ENCODE measurements at places on chromosomes 2 and 18.

DNA sequence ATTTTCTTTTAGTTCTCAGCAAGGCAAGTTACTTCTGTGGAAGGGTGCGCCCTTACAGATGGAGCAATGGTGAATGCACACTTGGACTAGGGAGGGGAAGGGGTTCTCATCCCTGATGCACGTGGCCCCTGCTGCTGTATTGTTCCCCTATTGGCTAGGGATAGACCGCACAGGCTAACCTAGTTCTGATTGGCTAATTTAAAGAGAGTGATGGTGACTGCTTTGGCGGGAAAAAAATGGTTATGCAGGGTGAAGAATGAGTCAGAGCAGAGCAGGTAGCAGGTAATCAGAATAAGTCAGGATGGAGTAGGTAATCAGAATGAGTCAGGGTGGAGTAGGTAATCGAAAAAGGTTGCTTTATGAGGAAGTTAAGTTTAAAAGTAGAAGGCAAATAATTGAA lies 171.5 kb downstream of the MTCL1 start:
- no peak for DNase-seq

DNA sequence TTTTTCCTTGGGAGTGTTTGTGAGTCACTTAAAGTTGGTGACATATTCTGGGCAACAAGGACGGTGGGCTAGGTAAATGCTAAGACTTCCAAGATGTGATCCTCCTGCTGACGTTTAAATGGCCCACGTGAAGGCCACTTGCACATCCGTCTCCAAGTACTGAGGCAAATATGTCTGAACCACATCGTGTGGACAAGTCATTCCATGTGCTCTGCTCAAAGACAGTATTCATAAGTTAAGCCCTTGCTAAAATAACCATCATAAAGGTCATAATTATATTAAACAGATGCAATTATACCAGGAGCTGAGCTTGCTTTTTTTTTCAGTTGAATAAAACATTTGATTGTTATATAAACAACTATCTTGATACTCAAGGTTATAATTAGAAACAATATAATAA lies 44.8 kb downstream of the SPP2 start:
- no peak for DNase-seq

GRCh38 chr2:190679813-190680591 lies 31.1 kb downstream of the NAB1 start:
- peak; percentile 40 for DNase-seq

- DNase-seq: no peak
These were observed 91.9 kb upstream of the FOSL2 start for GRCh38 chr2:28300485-28301341.

DNA sequence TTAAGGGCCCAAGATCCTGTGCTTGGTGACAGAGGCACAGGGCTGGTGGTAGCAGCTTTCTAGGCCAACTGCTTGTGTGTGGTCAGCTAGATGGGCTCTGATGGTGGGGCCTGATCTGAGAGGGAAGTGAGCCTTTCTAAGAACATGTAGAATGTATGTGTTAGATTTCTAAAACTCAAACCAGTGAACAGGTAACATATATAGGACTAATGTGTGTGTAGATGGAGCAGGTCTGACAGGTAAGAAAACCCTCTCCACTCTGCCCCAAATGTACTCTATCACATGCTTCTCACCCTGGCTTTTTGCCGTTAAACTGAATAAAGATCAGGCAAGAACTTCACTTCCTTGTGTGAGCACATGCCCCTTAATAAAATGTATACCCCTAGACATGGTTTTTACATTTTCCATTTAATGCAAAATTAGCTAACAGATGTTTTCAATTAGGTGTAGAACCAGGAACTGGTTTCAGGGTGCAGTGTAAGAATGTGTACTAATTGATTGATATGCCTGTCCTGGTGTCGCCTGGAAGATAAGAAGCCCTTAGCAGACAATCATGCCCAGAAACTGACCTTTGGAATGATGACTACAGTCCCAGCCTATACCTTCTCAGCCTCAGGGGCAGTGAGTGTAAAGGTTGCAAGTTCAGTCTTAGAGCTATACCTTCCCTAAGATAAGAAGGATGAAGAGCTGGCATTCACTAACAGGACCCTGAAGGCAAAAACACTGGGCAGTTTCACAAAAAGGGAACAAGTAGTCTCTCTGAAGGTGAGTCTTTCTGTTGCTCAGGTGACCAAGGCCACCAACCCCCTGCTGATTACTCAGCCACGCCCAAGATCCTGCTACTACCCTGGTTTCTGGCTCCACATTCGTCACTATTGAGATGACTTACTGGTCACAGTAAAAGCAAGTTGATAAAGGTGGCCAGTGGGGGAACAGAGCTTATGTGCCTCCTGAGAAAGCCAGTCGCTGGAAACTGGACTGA lies 71.2 kb downstream of the SPATS2L start:
- DNase-seq: no peak

DNA sequence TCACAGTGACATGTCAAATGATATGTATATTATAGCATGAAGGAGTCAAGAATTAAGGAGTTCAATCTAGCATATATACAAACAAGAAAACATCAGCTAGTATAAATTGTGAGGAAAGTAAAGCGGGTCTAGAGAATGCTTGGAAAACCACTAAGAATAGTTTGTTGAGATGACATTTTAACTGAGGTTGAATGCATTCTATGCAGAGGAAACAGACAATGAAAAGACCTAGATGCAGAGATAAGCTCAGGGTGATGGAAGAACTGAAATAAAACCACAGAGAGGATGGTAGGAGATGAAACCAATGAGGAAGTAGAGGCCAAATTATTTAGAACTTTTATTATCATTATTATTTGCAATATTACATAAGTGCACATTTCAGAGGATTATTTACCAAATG lies 803.6 kb upstream of the FANCL start:
- DNase-seq: no peak

- DNase-seq: no peak
These were observed 25.7 kb downstream of the MEX3C start for GRCh38 chr18:51171625-51172259.

Data from activated naive CD8-positive, alpha-beta T cell treated with anti-CD3 and anti-CD28 coated beads for 36 hours (primary cell).